ENCODE measurements at places on chromosomes 2 and 18. TPM values are rescaled to one million over a fixed set of nuclear protein-coding genes. Genes with fewer than 3 reads are reported as not detected.

DNA sequence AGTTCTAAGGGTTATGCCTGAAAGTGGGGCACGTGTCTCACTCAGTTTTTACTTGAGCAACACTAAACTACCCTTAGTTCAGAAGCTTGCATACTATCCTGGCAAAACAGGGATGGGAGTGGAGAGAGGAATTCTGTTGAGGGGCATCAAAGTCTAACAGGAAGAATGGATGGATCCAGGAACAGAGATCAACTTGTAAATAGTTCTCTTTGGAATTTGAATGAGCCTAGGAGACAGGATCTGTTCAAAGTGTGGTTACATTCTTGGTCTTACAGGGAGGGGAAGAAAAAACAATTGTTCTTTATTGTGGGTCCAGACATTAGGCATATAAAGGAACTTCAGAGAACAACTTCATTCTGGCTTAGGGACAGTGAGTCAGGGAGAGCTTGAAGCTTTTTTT is 560.2 kb downstream of the CNTNAP5 start:
- DNase-seq = no peak
- no peak overlapping the region for H3K4me3 ChIP-seq
- no peaks in the 10 kb centered on the region for H3K4me1 ChIP-seq

- H3K4me3 ChIP-seq = no peak overlapping the region
- DNase-seq = no peak
- H3K4me1 ChIP-seq = peaks cover 17% of the 10 kb centered on the region
- H3K36me3 ChIP-seq = no peaks in the 10 kb centered on the region
- H3K27ac ChIP-seq = no peak overlapping the region
Measured at GRCh38 chr2:96113367-96113677, 3.0 kb downstream of the ADRA2B start.

- no peak overlapping the region for H3K27ac ChIP-seq
- peaks cover 57% of the 10 kb centered on the region for H3K27me3 ChIP-seq
- no peak overlapping the region for H3K4me3 ChIP-seq
- DNase-seq = no peak
Measured at GRCh38 chr2:241001413-241002274, 3.2 kb downstream of the SNED1 start.

CACNB4 gene
- total RNA-seq = 14.2 TPM

DNA sequence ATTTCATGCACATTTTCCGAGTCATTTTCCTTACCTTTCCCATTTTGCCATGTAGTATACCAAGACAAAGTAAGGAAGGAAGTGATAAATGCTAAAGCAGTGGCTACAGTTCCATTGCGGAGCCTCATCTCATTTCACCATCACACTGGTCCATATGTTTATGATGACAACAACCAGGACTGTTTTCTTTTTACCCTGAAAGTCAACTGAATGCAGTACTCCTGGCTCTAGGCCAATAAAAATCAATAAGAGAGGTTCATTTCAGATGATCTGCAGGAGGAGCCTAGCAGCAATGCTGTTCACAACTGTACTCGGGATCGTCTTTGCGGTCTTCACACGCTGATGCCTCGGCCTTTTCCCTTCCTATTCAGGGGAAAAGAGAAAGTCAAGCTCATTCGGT is 4.7 kb downstream of the MGAT4A start:
- DNase-seq = no peak
- H3K27ac ChIP-seq = no peak overlapping the region
- H3K4me3 ChIP-seq = no peak overlapping the region
- H3K27me3 ChIP-seq = peaks cover 39% of the 10 kb centered on the region

TFPI gene
- 12.9 TPM for total RNA-seq

DNA sequence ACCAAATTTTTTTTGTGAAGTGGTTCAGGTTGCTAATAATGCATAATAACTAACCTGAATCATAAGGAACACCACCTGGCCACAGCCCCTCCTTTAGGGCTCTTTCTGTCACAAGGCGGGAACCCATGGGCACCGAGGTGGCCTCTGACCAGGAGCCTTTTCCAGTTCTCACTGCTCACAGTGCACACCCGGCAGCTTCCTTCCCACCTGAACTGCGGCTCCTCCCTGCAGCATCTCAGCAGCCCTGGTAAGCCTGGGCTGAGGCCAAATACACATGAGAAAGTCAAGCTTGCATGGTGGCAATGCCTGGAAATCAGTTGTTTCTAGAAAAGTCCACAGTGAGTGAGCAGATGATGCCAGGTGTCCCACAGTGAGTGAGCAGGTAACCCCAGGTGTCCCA is 77.6 kb upstream of the SNTG2 start:
- H3K4me1 ChIP-seq = no peaks in the 10 kb centered on the region
- H3K27ac ChIP-seq = no peak overlapping the region
- DNase-seq = no peak

DNA sequence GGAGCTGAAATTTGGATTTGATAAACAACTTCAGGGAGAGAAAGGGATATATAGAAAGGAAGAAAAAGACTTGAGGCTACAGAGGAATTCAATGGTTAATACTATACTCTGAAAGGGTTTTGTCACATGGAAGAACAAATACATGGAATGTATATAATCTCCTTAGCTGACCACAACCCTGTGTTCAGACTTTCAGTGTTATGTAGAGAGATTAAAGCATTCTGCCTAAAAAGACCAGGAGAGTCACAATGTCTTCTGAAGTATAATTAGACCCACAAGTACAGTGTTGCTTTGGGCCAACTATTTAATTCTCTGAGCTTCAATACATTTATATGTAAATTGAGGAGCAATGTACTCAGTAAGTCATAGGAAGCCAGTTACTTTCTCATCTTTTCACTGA is 123.8 kb upstream of the FSHR start:
- H3K36me3 ChIP-seq = no peaks in the 10 kb centered on the region
- H3K27ac ChIP-seq = no peak overlapping the region
- no peak overlapping the region for H3K4me3 ChIP-seq

DNA sequence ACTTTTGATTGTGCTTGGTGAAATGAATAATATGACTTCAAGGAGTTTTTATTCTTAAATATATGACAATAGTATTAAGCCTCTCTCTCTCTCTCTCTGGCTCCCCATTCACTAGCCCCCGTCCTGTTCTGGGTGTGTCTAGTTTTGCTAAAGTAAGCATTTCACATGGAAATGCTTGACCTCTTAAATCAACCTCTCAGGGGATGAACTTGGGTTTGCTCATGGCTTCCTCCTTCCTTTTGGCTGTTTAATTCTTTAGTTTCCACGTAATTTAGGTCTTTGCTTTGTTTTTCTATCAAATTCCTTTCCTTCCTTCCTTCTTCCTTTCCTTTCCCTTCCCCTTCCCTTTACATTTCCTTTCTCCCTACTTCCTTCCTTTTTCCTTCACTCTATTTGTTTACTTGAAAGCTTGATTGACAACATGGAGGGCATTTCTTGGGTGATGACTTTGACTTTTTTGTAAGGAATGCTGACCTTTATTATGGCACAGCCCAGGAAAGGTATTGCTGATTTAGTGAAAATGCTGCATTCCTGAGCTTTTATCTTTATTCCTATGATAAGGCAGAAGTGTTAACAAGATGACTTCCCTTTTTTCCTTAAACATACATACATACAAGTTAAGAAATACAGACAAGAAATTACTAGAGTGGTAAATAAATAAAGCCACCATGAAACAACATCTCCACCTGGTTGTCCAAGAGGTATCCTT is 3.6 kb downstream of the DPP4 start:
- no peak for DNase-seq
- H3K27me3 ChIP-seq = peaks cover 50% of the 10 kb centered on the region
- peaks cover 16% of the 10 kb centered on the region for H3K4me1 ChIP-seq
- no peak overlapping the region for H3K4me3 ChIP-seq

CABYR gene
- total RNA-seq = 12.0 TPM

KCNJ3 gene
- 0.77 TPM for total RNA-seq

POTEI gene
- 1.8 TPM for total RNA-seq

- no peaks in the 10 kb centered on the region for H3K4me1 ChIP-seq
- no peak overlapping the region for H3K27ac ChIP-seq
- no peak overlapping the region for H3K4me3 ChIP-seq
- no peaks in the 10 kb centered on the region for H3K27me3 ChIP-seq
- no peak for DNase-seq
- no peaks in the 10 kb centered on the region for H3K36me3 ChIP-seq
Measured at GRCh38 chr2:233438573-233439147, 84.4 kb downstream of the DGKD start.

DNA sequence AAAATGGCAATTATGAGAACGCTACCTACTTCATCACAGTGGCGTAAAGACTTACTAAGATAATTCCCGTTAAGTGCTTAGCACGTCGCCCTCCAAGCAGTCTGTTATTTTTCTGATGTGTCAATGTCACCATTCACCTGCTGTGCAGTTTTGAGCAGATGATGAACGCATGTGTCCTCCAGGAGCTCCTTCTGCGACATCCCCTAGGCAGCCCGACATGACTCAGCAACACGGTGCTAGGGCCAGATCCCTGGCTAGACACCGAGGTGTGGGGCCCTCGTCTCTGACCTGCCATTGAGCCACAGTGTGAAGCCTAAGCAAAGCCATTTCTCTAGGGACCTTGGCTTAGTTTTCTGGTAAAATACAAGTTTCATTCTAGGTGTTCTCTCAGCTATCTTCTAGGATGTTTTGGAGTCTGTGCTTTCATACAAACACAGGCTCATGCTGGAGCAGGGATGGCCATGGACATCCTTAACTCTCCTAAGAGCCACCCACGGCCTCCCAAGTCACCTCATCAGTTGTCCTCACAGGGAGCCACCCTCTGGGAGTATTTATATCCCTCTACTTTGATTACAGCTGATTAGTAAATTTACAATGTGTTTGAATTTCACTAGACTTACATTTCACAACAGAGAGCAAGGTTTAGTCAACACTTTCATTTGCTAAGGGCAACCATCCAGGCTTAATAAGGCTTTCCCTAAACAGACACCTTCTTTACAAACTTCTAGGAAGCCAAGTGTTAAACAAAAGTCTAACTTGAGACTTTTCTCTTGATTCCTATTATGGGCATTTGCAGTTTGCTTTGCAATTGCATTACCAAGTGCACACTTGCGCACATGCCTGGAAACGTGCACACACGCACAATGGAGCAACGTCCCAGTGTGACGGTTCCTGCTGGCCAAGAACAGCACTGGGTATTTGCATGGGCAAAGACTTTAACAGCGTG is 376.8 kb upstream of the ID2 start:
- no peak for DNase-seq
- peaks cover 8% of the 10 kb centered on the region for H3K4me1 ChIP-seq
- no peaks in the 10 kb centered on the region for H3K36me3 ChIP-seq
- H3K27ac ChIP-seq = no peak overlapping the region
- no peak overlapping the region for H3K4me3 ChIP-seq

CRYBA2 gene
- not detected for total RNA-seq

WBP1 gene
- total RNA-seq = 132 TPM

DNA sequence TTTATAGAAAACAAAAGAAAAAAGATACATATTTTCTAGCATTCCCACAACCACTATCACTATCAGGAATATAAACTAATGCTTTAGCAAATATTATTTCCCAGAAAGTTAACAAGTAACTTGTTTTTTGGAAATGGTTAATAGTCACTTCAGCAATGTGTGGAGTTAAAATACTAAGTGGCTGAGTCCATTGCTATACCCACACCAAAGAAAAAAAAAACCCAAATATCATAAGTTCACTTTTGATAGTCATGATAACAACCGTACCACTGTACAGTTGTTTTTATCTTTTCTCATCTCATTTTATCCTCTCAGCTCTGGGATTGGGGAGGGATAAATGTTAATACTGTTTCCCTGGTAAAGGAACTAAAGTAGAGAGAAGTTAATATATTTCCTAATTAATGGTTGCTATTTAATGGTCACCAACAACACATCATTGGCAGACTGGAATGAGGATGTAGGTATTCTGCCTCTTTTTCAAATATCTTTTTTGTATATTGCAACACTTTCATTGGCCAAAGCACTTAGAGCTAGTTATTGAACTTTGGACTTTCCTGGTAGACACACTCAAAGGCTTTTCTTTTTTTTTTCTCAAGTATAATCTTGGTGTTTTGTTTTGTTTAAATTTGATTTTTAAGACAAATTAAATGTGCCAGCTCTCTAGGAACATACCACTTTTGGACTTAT is 18.4 kb upstream of the KANSL1L start:
- H3K4me3 ChIP-seq = no peak overlapping the region
- no peaks in the 10 kb centered on the region for H3K36me3 ChIP-seq
- no peak overlapping the region for H3K27ac ChIP-seq
- no peak for DNase-seq
- no peaks in the 10 kb centered on the region for H3K27me3 ChIP-seq
- H3K4me1 ChIP-seq = peaks cover 9% of the 10 kb centered on the region

- no peaks in the 10 kb centered on the region for H3K4me1 ChIP-seq
- no peaks in the 10 kb centered on the region for H3K36me3 ChIP-seq
- no peak overlapping the region for H3K4me3 ChIP-seq
- no peak for DNase-seq
- H3K27ac ChIP-seq = no peak overlapping the region
Measured at GRCh38 chr2:22221006-22221405, 1097.2 kb downstream of the TDRD15 start.

DNA sequence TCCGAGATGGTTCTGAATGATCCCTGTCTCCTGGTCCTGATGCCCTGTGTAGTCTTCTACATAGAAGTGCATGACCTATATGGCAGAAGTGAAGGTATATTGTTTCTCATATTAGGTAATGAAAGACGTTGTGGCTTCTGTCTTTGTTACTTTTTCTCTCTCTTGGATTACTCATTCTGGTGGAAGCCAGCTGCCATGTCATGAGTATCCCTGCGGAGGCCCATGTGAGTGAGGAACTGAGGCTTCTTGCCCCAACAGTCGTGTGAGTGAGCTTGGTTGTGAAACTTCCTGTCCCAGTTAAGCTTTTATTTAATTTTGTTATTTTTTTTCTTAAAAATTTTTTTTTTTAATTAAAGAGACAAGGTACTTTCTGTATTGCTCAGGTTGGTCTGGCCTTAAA is 134.7 kb downstream of the UBR3 start:
- peaks cover 11% of the 10 kb centered on the region for H3K36me3 ChIP-seq
- no peak for DNase-seq
- H3K4me3 ChIP-seq = no peak overlapping the region
- no peaks in the 10 kb centered on the region for H3K27me3 ChIP-seq

PLA2R1 gene
- 0.45 TPM for total RNA-seq

- H3K27me3 ChIP-seq = no peaks in the 10 kb centered on the region
- no peak overlapping the region for H3K4me3 ChIP-seq
- H3K36me3 ChIP-seq = no peaks in the 10 kb centered on the region
- no peak overlapping the region for H3K27ac ChIP-seq
- no peak for DNase-seq
Measured at GRCh38 chr2:10026940-10027569, 16.3 kb upstream of the KLF11 start.

KATNAL2 gene
- 39.9 TPM for total RNA-seq

B3GNT7 gene
- 1.5 TPM for total RNA-seq

- no peaks in the 10 kb centered on the region for H3K36me3 ChIP-seq
- no peak overlapping the region for H3K4me3 ChIP-seq
- H3K27me3 ChIP-seq = no peaks in the 10 kb centered on the region
Measured at GRCh38 chr18:61435064-61435652, 101.9 kb downstream of the CDH20 start.

MYO5B gene
- 6.7 TPM for total RNA-seq

IMPA2 gene
- 41.9 TPM for total RNA-seq

DNA sequence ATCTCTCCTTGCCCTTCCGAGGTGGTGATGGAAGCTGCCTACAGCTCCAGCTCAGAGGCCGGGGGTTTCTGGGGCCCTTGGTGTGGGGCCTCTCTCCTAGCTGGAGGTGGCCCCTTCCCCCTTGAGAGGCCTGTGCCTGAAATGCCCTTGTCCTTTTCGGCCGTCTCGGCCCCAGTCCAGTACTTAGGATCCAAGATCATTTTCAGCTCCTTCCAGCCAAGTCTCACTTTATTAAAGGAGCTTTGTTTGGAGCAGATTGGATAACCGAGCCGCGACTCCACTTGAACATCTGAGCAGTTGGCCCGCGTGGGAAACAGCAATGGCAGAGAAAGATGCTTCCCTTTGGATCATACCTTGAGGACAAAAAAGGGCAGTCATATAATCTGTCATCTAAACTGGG is 125.0 kb downstream of the NEDD4L start:
- H3K27ac ChIP-seq = no peak overlapping the region
- H3K4me3 ChIP-seq = no peak overlapping the region
- H3K27me3 ChIP-seq = no peaks in the 10 kb centered on the region
- DNase-seq = no peak
- no peaks in the 10 kb centered on the region for H3K4me1 ChIP-seq
